NCI-H1694 (cell line): ENCODE measurements at places on chromosomes 2 and 18.

- DNase-seq: no peak
Observed at GRCh38 chr2:16725549-16725948, 59.9 kb upstream of the CYRIA start.

DNA sequence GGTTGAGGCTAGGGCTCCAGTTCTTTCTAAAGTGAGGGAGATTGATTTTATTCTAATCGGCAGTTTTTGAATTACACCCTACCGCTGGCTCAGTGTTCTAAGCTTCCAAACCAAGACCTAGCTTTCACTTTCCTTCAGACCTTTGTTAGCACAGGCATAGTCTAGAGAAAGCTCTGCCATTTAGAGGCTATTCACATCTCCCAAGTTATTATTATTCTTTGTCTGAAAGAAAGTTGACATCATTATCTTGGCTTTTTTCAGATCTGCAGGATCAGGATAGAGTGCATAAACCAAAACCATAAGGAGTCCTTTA lies 276.8 kb downstream of the ASXL3 start:
- DNase-seq: no peak

- DNase-seq: no peak
Observed at GRCh38 chr2:136221026-136221425, 103.1 kb upstream of the CXCR4 start.

GRCh38 chr2:223642506-223642905 lies 40.3 kb upstream of the SCG2 start:
- DNase-seq: no peak

DNA sequence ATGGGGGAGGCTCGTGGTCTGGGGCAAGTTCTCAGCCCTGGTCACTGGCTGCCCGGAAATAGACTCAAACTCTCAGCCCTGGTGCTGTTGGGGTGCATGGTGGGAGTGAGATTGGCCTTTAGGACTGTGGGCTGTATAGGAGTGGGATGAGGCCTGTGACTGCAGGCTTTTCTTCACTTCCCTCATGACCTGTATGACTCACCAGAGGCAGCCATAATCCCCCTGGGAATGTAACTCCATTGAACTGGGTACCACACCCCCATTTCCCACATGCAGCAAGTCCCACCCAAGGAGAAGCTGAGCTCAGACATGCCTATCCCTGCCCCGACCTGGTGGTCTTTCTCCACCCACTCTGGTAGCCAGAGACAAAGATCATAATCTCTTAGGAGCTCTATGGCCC lies 177.7 kb upstream of the OSR1 start:
- DNase-seq: no peak

- DNase-seq: peak; percentile 42
Observed at GRCh38 chr18:4851301-4851976, 345.6 kb downstream of the AKAIN1 start.

- DNase-seq: no peak
Observed at GRCh38 chr2:10912796-10913455, 1.2 kb downstream of the KCNF1 start.

DNA sequence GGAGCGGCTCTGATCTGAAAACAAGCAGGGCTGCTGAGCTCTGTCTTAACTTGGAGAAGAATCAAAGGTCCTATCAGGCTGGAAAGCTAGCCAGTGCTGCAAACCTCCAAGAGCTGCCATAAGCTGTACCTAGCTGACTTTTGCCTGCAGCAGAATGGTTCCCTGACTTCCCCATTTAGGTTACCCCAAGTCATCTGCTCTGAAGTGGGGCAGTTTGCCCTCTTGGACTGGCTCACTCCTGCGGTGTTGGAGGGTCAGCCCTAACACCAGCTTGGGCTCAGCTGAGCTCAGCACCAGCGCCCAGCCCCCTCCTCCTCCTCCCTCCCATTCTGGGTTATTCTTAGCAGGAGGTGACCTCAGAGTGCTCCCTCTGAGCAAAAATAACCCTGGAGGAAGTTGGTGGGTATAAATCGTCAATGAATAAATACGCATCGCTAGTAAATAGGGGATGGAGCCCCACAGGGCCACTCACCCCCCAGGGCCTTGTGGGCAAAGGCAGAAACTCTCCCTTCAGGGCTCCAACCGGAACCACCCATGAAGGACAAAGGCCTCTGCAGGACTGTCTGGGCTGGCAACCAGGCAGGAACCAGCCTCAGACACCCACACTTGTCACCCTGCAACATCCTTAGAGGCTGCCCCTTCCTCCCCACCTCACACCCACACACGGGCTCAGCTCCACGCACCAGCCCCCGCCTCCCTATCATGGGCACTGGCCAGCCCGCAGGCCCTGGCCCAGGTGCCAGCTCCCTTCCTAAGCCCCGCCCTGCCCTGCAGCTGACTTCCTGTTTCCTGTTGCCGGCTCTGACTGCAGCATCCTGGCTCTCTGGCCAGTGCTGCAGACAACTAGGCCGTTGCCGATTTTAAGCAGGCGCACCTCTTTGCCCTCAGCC lies 46.9 kb downstream of the DNMT3A start:
- no peak for DNase-seq

GRCh38 chr2:128317181-128317898 lies 1.3 kb downstream of the HS6ST1 start:
- DNase-seq: no peak

- no peak for DNase-seq
Observed at GRCh38 chr2:101112772-101113157, 38.4 kb downstream of the TBC1D8 start.

- no peak for DNase-seq
Observed at GRCh38 chr2:108354136-108354535, 23.6 kb upstream of the SULT1C4 start.
